ENCODE measurements at places on chromosomes 5 and 9.

DNA sequence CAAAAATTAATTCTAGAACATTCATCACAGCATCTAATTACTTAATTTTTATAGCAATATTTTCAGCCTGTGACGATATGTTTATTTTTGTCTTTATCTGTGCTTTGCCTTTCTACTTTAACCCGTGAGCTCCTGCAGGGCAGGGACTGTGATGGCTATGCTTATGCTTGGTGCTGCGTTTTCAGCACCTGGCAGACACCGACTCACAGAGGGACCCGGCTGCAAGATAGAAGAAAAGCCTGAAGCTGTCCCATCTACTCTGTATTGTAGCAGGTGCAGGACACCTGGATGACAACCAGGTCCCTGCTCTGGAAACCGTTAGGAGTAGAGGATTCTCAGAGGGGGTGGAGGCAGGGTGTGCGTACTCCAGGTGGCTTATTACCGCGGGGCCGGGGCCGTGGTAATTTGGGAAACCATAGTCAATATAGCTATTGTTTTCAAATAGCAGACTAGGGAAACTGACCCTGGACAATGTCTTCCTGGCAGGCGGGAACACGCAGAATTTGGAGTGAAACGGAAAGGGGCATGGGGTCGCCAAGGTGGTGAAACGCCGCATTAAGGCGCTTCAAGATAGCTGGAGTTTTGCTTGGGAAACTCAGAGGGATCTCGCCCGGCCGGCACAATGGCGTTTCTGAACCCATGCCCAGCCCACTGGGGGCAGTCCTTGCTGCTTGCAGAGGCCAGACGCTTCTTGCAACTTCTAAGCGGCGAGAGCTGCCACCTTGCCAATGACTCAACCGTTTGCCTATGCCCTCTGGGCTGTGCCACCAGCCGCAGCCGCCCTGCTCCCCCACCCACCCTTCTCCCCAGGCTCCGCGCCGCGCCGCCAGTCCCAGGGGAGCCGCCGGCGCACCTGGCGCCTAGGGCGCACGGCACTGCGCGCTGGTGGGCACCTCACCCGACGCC lies 140.1 kb upstream of the PALM2AKAP2 start:
- no peak for DNase-seq

DNA sequence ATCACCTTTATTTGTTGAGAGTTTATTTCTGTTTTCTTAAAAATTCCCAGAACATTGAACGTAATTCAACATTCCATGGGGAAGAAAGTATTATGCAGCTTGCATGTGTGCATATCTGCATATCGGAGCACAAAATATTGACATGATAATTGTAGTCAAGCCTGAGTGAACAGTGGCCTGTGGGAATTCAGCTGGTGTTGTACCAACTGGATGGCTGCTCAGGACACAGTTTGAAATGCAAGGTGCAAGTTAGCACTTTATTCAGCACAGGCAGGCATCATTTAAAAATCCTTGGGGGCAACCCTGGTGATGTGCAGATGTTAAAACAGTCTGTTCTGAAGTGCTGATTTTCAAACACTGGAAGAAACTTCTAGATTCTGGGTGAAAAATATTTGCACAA lies 82.4 kb downstream of the CNTLN start:
- DNase-seq = no peak

DNA sequence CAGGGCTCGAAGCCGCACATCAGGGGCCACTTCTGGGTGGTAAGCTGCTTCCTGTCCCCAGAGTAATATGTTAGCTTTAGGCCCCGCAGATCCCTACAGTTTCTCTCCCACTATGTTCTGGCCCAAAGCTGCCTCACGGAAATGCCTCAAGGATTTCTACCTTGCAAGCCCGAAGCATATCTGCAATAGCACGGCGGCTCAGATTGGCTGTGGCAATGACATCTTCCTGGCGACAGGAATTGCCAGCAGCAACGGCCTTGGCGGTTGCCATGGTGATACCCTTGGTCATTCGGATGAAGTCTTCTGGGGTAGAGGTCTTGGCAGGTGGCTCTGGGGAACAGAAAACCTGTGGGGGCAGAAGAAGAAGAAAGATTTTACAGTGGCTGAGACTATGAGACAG lies 10.3 kb upstream of the TPM2 start:
- no peak for DNase-seq

DNA sequence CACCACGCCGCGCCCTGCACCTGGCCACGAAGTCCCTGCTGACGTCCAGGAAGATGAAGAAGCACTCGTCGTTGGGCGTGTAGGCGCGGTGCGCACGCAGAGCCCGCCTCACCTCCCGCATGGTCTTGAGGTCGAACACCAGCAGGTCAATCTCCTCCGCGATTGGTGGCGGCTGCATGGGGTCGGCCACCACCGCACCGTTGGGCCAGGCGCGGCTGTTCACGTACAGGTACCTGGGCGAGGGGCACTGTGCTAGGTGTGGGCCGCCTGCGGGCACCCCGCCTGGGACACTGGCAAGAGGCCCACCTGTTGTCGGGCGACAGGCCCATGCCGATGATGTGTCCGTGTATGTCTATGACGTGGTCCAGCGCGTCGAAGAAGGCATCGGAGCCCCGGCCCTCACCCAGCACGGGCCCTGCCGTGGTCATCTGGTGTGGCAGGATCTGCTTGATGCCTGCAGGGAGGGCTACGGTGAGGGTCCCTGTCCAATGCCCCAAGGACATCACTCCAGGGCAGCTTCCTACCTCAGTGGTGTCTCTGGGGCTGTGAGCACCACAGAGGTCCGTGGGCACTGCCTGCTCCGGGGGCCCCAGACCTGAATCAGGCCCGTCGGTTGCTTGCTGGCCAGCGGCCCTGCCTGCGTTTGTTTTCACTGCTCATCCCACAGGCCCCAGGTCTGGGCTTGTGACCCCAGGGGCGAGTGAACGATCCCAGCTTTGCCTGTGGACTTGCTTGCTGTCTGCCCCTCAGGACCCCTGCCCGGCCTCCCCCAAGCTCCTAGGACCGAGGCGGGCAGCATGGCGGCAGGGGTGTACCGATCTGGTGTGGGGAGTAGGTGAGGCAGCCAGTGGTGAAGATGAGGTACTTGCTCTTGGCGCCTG lies 3.1 kb downstream of the FBXW5 start:
- DNase-seq = no peak

DNA sequence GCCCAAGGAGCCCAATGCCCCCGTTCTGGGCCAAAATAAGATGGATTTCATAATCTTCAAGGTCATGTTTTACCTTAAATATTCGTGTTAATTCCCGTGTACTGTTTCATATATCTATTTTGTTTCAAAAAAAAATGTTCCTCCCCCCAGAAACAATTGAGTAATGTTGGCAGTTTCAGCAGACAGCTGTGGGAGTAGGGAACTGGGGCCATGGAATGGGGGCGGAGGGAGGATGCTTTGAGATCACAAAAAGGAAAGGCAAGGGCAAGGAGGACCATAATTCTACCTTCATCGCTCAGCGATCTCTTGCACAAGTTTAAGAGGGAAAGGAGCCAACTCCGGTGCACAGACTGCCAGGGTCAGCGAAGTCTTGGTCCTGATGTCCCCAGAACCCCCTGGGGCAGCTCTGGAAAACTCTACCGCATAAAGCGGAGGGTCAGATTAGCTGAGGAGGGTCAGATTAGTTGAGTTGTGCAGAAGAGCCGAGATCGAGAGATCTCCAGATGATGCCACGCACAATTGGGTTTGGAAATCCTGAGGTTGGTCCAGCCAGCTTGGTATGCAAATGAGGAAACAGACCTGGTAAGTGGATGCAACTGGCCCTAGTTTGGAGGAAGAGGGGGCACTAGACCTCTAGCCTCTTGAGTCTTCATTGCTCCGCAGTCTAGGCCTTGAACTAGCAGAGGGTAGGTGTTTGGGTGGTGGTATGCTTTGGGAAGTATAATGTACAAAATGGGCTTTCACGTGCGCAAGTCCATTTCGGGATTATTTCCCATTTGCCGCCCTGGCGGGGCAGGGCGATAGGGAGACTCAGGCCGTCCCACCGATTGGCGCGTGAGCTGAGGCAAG lies 24.0 kb downstream of the CDKN2A start:
- no peak for DNase-seq

- DNase-seq = no peak
Measured at GRCh38 chr9:83505282-83505681, 32.9 kb downstream of the FRMD3 start.

DNA sequence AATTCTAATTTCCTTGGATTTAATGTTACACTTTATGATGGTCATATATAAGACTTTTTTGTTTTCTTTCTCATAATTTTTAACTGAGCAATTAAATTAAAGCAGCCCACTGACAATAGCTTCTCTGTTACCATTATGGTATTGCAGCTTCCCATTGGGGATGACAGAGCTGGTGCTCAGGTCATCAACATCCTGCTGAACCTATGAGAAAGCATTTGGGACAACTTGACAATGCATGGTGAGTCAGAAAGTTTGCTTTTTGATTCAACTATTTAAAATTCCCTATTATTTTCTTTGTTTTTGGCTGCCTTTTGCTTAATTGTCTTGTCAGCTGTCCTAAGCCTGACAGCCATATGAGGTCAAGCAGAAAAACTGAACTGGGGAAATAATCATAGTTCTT lies 487.4 kb upstream of the RIOK2 start:
- DNase-seq = no peak

GRCh38 chr5:105947461-105947860 lies 1723.3 kb downstream of the EFNA5 start:
- no peak for DNase-seq

DNA sequence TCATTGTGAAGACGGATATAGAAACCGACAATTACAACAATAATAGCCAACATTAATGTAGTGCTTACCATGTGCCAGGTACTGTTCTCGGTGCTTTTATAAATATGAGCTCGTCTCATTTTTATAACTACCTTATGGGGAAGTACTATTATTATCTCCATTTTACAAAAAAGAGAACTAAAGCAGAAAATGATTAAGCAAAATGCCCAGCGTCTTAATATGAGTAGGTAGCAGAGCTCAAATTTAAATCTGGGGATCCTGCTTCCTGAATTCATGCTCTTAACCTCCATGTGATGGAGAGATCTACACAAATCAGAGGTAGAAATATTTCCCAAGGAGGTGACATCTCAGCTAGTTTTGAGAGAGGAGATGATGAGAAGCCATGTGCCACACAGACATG lies 256.9 kb downstream of the TRIM32 start:
- DNase-seq = no peak

DNA sequence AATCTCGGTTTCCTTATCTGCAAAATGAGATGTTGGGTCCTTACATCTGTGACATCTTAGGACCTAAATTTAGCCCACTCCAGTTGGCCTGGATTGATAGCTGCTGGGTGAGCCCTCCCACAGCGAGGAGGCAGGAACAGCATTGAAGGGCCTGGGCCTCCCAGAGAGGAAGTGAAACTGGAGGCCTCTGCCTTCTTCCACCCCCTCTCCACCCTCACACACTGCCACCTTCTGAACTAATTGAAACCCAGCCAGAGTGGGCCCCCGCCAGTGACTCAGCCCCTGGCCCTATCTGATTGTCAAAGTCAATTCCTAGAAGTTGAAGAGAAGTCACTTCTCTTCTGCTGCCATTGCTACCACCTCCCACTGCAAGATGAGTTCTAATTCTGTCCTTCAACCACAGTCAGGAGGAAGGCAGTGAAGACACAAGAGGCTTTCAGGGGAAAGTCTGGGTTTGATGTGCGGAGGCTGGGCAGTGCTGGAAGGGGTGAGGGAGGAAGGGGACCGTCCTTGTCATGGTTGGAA lies 55.2 kb upstream of the NEK6 start:
- peak; percentile 98 for DNase-seq

- DNase-seq = no peak
Measured at GRCh38 chr5:143102411-143102810, 301.1 kb downstream of the NR3C1 start.

DNA sequence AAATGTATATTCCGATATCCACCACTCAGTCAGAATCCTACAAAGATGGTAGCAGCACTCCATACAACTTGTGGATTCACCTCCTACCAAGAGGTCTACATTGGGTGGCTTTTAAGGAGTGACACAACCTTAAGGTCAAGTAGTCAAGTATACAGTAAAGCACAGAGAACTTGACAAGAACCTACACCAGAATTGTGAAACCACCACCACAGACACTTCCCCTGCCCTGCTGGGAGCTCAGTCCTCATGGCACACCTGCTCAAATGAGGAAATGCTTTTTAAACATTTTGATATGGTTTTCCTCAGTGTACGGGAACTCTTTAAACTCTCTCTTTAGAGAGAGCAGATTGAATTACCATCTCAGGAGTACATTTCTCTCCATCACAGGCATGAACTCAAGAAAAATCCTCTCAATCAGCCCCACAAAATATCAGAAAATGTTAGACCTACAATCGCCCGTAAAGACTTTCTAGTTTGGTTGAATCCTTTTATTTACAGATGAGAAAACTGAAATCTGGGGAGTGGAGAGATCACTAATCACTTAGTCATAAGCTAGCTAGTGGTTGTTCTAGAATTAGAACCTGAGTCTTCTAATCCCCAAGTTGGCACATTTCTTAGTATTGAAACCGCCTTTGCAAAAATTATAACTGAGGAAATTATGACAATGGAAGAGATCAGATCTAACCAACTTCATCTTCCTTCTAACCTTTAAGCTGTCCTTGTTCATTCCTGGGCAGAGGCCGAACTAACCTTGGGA lies 38.5 kb upstream of the NR4A3 start:
- no peak for DNase-seq

DNA sequence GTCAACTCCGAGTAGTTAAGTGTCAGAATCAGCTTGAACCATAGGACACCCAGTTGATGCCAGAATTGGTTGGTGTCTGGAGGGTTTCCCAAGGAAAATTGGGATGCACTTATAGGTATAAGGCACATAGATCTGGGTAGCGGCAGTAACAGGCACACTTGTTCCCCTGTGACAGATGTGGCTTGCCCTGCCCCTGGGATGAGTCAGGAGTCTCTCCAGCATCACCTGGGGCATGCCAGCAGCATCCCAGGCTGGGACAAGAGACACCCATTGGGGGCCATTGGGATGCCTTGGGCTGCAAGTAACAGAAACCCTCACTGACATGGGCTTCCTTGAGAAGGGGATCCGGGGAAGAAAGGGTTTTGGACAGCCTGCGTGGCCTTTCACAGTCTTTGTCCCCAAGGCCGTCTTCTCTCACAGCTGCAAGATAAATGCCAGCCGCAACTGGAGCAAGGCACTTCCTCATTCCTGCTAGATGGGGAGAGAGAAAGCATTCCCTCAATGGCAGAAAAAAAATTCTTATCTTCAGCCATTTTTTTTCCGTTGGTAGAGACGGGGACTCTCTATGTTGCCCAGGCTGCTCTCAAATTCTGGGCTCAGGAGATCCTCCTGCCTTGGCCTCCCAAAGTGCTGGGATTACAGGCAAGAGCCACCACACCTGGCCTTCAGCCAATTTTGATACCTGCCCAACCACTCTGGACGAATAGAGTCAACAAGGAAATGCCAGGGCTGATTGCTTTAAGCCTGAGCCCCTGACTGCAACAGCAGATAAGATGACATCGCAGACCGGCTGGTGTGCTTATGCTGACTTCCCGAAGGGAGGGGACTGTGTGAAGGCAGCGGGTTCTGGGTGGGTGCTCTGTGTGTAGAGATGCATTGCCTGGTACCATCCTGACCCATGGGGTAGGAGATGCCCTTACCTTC lies 13.3 kb upstream of the RNF130 start:
- peak; percentile 88 for DNase-seq

- DNase-seq = no peak
Measured at GRCh38 chr5:12111261-12111660, 207.0 kb upstream of the CTNND2 start.

All from OCI-M1 (cell line).